Activated CD4-positive, alpha-beta T cell treated with anti-CD3 and anti-CD28 coated beads, Interleukin-10, Interleukin-2, amounts not matched to agents 100 ng/mL and 50 ng/mL, durations not matched to agents 16 hours and 8 hours (primary cell): ENCODE measurements at places on chromosomes 1 and 21.
A peak's percentile ranks its signal among the peaks of the same experiment; 100 is the strongest.

GRCh38 chr1:94858276-94858675, 38.1 kb downstream of the SLC44A3 start:
- DNase-seq = no peak

- DNase-seq = peak; percentile 47
These were observed 15.0 kb downstream of the IFNAR2 start for GRCh38 chr21:33244779-33245105.

DNA sequence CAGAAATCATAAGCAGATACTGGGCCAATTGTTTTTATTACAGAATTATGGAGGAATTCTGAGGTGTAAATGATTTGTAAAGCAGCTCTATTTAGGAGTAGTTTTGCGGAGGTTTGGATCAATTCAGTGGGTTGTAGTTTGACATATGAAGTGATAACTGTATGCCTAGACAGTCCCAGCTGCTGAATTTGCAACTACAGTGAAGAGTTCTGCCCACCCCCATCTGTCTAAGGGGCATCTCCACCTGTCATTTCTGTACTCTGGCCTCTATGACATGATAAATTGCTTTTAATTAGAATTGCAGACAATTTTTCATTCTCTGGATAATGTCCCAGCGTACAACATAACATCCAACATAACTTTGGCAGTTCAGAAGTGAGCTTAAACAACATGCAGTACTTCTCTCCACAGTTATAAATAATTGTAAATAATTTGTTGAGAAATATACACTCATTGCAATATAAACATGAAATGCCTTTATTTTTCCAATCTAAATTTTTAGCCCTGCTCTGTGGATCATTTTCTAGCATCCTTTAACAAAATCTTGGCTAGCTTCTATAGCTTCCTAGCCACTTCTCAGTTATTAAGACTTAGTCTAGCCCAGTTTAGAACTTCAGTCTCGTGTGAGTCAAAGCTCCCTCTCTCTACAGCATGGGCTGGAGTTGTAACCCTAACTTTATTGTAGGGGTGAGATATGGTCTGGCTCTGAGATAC, 52.3 kb downstream of the PDE4B start:
- no peak for DNase-seq

- DNase-seq = peak; percentile 24
These were observed 104.9 kb upstream of the TMPRSS2 start for GRCh38 chr21:41612674-41613532.

- DNase-seq = no peak
These were observed 53.8 kb upstream of the LMO4 start for GRCh38 chr1:87274851-87275250.

- DNase-seq = no peak
These were observed 47.5 kb upstream of the NTPCR start for GRCh38 chr1:232902774-232903350.

DNA sequence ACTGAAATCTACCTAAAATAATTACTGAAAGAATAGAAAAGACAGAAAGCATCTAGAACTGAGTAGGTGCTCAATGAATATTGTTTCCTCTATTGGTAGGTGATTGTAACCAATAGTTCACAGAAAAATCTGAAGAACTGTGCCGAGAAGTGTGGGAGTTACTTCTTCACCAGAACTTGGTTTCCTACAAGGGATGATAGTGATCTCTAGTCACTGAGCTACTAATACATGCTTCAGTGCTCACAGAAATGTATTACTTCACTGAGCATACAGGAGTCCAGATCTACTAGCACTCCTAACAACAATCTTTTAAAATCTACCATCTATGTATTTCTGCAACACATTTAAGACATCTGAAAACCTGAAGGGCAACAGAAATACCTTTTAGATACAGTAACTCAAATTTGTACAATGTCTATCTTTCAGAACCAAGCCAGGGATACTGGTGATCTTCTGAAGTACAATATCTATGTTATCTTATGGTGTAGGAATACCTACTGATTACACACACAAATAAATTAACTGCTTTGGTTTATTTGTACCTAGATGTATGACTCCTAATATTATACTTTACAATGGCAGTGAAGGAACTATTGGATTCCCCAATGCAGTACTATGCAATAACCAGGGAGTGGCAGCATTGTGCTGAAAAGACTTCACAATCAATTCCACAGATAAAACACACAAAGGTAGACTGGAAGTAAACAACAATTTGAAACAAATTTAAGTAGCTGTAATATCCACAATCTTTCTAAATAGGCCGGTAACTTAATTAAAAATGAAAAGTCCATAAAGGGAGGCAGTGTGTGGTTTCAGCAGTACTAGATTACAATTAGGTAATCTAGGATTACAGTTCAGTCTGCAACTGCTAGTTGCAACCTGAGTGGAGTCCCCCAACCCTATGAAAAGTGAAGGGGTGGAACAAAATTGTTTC, 243.0 kb downstream of the SLC45A1 start:
- peak; percentile 72 for DNase-seq

DNA sequence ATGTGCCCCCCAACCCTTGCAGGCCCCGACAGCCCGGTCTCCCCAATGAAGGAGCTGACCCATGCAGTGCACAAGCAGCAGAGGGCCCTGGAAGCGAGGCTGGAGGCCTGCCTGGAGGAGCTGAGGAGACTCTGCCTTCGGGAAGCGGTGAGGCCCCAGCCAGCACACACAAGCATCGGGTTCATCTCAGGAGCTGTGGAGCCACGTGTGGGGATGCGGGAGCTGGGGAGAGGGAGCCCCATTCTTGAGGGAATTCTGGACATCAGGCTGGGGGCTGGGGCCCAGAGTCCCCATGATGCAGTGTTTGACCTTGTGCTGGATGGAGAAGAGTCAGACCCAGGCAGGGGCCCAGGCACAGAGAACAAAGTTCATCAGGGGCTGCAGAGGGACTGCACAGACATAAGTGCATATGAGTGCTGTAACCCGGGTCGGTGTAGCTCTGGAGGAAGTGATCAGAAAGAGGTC, 4.8 kb downstream of the INAVA start:
- no peak for DNase-seq

- DNase-seq = peak; percentile 10
These were observed 2.2 kb upstream of the PRDM2 start for GRCh38 chr1:13697738-13698137.

DNA sequence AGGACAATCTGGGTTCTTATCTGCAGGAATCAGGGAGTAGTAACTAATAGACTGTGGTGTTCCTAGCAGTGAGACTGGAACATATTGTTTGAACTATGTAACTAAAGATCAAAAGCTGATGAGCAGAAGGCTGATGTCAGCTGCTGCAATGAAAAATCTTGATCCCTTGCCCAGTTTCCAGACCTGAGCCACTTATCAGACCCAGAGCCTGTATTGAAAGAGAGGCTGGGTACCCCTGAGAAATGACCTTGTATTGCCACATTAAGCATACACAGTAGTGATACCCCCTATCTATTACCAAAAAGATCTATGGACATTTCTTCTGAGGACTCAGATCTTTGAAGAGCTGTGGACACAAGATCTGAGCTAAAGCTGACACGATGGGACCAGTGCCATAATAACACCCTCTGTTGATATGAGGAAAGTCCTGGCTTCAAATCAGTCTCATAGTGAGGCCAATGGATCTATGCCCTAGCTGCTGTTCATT, 178.0 kb upstream of the GALNT2 start:
- no peak for DNase-seq

- DNase-seq = no peak
These were observed 314.3 kb downstream of the BACH1 start for GRCh38 chr21:29613021-29613420.

GRCh38 chr21:44949779-44950198, 10.0 kb downstream of the SLX9 start:
- DNase-seq = peak; percentile 79

- no peak for DNase-seq
These were observed 98.4 kb upstream of the KAZN start for GRCh38 chr1:14500041-14500440.

- no peak for DNase-seq
These were observed 29.7 kb downstream of the SLC26A9 start for GRCh38 chr1:205913451-205914154.

- DNase-seq = no peak
These were observed 71.6 kb downstream of the CD2 start for GRCh38 chr1:116825720-116826438.

DNA sequence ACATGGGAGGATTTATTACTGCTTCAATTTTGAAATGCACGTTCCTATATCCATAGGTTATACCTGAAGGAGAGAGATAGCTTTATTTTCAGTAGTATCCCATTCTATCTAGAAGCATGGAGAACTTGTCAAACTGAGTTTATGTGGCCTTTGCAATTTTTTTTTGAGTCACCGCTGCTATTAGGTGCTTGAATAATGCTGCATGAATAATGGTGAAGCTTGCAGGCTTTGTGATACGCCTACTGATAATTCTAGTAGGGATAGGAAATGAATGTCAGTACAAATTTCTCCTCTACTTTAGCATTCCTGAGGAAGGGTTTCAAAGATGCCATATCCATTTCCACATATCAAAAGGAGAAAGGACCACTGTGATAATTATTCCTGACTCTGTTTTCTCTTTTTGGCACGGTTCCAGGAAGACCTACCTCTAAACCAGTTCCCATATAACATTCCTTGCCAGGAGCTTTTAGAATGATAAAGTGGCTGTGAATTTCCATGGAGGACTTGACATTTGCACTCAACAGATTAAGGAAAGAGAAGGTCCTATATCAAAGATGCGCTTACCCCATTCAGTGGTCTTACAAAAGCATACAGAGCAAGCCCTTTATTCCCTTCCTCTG, 83.5 kb downstream of the SPATA46 start:
- no peak for DNase-seq
